ENCODE measurements at places on chromosomes 12 and 14. TPM values are rescaled to one million over a fixed set of nuclear protein-coding genes. Genes with fewer than 3 reads are reported as not detected.

ADAMTS20 gene
- 0.21 TPM for total RNA-seq

CACNA2D4 gene
- total RNA-seq: 3.2 TPM

CMA1 gene
- not detected for total RNA-seq

CCDC59 gene
- 49.1 TPM for total RNA-seq

CCDC184 gene
- total RNA-seq: 1.2 TPM

SDSL gene
- total RNA-seq: 0.31 TPM

FAIM2 gene
- total RNA-seq: 7.8 TPM

PSMC1 gene
- 173 TPM for total RNA-seq

KRT7 gene
- total RNA-seq: 27.1 TPM
